ENCODE measurements at places on chromosomes 1 and 21.

GRCh38 chr21:29671728-29672127, 268.1 kb downstream of the GRIK1 start:
- DNase-seq, result no peak

- DNase-seq, result no peak
These were observed 105.9 kb downstream of the KCNK2 start for GRCh38 chr1:215188302-215188950.

DNA sequence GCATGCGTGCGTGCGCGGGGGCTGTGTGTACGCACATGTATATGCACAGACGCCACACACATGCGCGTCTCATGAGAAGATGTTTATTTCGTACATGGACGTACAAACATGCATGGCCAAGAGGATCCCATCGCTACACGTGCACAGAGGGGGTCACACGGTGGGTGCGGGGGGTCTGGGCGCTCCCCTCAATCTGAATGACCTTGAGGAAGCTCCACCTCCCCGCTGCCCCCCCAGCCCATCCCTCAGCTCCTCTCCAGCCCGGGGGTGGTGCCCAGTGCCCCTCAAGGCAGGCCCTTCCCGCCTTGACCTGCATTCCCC, 1.5 kb downstream of the TMEM240 start:
- no peak for DNase-seq

- no peak for DNase-seq
These were observed 2.1 kb upstream of the TFF3 start for GRCh38 chr21:42317341-42317741.

DNA sequence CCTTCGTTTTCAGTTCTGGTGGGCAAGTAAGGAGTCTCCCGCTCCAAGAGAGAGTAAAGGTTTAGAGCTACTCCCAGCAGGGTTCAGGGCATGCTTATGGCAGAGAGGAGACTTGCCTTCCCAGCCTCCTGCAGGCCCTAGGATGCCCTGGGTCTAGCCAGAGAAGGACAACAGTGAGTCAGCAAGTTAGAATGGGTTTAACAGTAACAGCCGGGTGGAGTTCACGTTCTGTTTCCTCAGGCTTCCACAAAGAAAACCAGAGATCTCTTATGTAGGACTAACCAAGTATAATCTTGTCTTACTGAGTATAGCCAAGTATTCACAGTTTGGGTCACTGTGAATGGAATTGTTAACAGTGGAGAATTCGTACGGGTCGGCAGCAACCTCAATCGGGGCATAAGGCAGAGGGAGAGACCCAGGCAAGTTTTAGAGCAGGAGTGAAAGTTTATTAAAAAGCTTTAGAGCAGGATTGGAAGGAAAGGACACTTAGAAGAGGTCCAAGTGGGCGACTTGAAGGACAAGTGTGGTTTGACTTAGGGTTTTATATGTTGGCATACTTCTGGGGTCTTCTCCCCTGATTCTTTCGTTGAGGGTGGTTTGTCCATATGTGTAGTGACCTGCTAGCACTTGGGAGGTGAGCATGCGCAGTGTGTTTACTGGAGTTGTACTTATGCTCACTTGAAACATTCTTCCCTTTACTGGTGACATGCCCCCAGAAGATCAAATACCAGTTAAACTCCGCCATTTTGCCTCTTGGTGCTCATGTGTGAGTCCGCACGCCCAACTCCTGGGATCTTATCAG, 4.5 kb downstream of the OVAAL start:
- no peak for DNase-seq

GRCh38 chr1:245437369-245438062, 282.7 kb downstream of the KIF26B start:
- DNase-seq, result no peak

- peak; percentile 28 for DNase-seq
These were observed 59.8 kb upstream of the MORC3 start for GRCh38 chr21:36260030-36260787.

GRCh38 chr1:155166051-155166470, 7.0 kb downstream of the KRTCAP2 start:
- DNase-seq, result no peak

DNA sequence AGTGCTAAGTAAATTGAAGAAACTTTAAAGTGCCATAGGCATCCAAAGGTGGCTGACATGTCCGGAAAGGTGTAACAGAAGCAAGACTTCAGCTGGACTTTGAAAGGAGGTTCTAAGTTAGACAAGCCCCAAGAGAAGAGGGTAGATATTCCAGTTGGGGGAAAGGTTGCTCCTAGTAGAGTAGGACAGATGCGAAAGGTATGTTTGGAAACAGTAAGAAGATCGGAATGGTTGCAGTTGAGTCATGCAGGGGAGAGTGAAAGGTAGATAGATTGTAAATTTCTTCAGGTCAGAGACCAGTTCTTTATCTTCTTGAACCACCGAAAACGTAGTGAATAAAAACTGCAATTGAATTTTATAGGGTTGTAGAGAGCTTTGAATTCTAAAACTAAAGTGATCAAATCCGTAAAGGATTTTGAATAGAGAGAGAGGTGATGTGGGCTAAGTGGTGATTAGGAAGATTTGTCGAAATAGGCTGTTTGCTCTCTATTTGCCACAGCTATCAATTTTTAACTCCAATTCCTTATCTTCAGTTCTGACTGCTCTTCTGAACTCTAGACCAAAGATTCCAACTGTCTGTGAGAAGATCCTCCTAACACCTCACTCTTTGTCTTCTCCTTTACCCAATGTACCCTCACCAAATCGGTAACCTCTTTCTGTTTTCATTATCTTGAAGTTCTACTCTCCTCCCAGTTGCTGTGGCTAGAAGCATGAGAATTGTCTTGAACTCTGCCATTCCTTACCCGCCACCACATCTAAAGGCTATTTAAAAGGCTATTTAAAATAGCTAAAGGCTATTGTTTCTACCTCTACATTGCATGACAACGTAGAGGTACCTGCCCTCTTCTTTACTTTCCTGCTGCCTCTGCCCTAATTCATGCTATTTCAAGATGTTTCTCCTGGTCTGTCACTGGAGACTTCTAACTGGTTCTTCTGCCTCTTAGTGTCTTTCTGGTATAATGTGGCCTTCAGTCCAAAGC, 16.7 kb downstream of the MACF1 start:
- DNase-seq, result no peak

DNA sequence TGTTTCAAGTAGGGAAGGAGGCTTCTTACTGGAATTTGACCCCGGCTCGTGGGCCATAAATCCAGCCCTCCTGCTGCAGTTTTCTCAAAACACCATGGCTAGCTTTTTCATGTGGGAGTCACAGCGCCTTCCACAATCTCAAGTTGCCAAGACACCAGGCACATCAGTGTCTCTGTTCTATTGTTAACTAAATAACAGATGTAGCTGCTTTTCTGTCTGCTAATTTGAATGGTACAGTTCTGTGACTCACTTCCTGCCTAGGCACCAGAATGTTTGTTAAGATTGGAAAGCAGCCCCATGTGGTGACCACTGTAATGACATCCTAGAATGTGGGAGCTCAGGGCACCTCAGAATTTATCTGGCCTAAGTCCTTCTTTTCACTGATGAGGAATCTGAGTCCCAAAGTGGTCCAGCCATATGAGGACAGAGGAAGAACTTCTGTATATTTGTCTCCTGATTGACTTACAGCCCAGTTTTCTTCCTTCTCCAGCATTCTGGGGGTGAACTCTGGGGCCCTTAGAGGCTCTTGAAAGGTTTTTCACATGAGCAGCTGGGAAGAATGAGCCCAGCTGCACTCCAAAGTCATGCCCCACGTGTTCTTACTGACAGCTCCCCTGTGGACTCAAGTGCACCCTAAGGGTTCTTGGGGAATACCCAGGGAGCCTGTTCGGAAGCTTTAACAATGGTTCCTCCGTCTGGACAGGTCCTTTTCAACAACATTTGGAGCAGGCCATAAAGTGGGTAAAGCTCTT, 27.5 kb downstream of the TRIM45 start:
- peak; percentile 8 for DNase-seq

GRCh38 chr1:14820295-14821085, 222.0 kb downstream of the KAZN start:
- DNase-seq, result peak; percentile 77

DNA sequence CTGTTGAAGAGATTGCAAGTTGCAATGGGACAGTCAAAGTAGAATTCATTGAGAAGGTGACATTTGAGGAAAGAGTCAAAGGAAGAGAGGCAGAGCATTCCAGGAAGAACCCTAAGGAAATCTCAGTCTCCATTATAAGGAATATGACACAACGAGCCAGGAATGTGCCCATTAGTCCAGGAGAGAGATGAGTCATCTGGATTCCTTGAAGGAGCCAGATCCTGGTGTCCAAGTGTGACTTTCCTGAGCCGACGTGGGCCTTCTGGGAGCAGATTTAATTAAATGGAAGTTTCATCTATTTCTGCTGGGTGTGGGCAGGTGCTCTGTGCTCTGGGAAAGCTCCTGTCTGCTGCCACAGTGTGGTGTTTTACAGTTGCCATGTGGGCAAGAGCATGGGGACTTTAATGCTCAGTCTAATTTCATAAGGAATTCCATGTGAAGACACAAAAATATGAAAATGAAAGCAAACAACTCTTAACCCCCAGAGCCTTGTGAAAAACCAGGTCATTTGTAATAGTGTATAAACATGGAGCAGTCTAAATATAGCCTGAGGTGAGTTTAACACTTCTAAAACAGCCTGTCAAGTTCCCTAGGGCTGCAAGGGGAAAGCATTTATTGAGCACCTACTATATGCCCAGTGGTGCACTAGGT, 111.4 kb upstream of the ARTN start:
- no peak for DNase-seq

DNA sequence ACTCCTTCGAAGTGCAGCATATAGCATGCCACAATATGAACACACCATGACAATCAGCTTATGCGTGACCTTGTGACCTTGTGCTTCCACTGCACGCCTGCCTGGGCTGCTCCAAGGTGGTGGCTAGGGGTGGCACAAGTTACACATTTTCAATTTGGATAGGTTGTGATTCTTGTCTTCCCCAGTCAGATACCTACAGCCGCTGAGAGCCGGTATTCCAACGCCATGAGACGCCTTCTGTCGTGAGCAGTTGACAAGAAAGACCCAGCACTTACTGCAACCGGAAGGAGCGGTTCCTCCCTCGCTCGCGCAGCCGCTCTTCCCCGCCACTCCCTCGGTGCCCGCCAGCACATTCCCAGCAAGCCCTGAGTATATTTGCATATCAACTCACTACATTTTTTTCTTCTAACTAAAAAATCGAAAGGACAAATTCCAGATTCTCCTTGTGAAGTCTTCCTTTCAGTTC, 359 bp upstream of the RNU11 start:
- DNase-seq, result peak; percentile 81

DNA sequence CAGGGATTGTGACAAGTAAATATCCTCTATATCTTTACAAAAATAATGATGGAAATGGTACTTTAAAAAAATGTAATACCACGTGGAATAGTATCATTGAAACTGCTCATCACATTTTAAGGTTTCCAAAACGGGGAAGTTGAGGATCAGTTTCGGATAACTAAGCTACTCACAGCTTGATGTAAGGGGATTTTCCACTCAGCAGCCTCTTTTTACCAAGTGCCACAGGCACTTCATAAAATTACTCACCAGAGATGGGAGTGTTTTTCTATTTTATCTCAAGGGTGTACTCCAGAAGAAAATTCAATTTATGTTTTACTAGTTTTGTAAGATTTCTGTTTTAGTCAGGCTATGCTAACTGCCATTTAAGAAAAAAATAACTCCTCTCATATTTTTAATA, 91.7 kb downstream of the TPR start:
- DNase-seq, result no peak

- DNase-seq, result no peak
These were observed 6.7 kb downstream of the TAF1A start for GRCh38 chr1:222583079-222583478.

- no peak for DNase-seq
These were observed 2.7 kb upstream of the RAD54L start for GRCh38 chr1:46244656-46245371.

DNA sequence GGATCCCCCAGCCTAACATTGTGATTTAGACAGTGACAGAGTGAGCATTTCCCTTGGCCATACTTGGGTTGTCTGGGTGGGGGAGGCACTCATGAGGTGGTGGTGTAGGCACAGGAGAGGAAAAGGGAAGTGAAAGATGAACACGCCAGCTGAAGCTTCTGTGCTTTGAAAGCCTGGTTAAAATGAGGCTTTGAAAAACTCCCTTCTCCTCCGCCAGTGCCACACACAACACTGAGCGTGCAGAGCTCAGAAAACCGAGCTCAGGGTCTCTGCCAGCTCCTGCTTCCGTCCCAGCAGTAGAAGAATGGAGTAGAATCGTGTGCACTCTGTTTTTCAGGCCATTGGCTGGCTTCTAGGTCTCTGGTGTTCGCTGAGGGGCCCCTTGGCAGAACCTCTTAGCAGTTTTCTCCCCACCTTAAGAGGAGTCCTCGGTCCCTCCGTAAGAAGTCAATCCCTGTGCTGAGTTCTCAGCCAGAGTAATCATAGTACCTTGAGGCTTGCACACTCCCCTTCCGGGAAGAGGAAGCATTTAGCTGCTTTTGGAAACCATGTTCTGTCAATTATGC, 12.9 kb downstream of the PLEKHM2 start:
- no peak for DNase-seq

GRCh38 chr1:938711-939489, 15.2 kb downstream of the SAMD11 start:
- no peak for DNase-seq

Measured in NCI-H524 treated with DMSO at 0.1 percent for 48 hours (cell line).